ENCODE measurements at places on chromosomes 1 and 21.

GRCh38 chr1:118963456-118964430 lies 24.4 kb downstream of the TBX15 start:
- no peak for DNase-seq

GRCh38 chr1:171083222-171083621 lies 7.5 kb upstream of the FMO3 start:
- DNase-seq, result no peak

DNA sequence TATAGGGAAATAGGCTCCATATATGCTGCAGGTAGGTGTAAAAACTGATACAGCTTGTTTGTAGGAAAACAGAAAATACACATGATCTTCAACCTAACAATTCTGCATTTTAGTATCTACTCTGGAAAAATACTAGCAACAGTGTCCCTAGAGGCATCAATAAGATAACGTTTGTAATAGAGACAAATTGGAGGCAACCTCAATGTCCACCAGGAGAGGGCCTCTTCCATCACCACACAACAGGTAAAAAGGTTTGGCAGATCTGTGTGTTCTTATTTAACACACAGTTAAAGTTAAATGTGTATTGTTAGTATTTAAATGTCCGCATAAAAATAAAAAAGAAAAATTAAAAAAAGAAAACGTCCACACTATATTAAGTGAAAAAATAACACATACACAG lies 5.4 kb downstream of the EIF2D start:
- DNase-seq, result peak; percentile 29

GRCh38 chr1:201014816-201015200 lies 8.7 kb downstream of the KIF21B start:
- no peak for DNase-seq

DNA sequence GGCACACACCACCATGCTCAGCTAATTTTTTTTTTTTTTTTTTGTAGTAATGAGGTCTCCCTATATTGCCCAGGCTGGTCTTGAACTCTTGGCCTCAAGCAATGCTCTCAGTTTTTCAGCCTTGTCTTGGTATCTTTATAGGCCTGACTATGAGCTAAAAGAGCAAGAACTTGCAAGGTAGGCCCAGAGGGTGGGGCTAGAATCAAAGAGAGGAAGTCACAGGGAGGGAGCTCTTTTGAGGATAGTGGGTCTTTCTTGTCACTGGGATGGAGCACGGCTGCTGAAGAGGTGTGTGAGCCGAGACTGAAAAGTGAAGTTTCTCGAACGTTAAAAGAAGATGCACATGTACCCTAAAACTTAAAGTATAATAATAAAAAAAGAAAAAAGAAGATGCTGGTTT lies 260.0 kb upstream of the BEND5 start:
- DNase-seq, result no peak

- no peak for DNase-seq
Measured at GRCh38 chr1:18849261-18849711, 10.2 kb downstream of the TAS1R2 start.

GRCh38 chr1:67855444-67855843 lies 22.2 kb upstream of the GNG12 start:
- DNase-seq, result no peak

- no peak for DNase-seq
Measured at GRCh38 chr1:114660238-114660637, 9.6 kb downstream of the DENND2C start.

GRCh38 chr1:181485287-181486097 lies 2.2 kb downstream of the CACNA1E start:
- DNase-seq, result no peak

DNA sequence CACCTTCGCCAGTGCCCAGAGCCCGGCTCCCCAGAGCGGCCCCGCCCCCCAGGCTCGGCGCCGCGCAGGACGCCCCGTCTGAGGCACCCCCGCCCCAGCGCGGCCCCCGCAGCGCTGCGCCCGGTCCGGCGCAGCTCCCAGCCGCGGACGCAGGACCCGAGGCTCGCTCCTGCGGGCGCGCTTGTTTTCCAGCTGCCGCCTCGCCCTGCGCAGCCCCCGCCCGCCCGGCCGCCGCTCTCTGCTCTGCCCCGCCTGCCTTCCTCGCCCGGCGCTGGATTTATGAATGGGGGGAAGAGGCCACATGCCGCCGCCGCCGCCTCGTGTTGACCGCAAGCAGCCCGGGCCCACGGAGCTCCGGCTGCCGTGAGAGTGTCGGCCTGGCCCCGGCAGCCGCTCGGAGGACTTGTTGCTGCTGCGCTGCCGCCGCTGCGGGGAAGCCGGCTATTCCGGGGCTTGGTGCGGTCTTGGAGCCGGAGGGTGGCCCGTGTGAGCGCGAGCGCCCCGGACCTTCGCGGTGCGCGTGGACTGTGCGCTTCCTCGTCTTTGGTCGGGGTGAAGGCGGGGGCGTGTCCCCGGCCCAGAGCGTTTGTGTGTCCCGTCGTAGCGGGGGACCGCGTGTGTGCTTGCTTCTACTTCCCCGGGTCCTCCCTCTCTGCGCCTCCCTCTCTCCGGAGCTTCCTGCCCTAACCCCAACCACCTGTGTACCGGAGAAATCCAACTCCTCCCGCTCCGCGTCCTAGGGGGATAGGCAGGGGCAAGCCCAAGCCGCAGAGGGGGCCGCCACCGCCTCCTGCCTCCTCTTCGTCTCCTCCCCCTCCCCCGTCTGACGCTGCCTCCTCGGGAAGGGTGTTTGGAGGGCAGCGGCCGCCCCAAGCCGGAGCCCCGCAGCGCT lies 736 bp downstream of the KCNC4 start:
- peak; percentile 28 for DNase-seq

DNA sequence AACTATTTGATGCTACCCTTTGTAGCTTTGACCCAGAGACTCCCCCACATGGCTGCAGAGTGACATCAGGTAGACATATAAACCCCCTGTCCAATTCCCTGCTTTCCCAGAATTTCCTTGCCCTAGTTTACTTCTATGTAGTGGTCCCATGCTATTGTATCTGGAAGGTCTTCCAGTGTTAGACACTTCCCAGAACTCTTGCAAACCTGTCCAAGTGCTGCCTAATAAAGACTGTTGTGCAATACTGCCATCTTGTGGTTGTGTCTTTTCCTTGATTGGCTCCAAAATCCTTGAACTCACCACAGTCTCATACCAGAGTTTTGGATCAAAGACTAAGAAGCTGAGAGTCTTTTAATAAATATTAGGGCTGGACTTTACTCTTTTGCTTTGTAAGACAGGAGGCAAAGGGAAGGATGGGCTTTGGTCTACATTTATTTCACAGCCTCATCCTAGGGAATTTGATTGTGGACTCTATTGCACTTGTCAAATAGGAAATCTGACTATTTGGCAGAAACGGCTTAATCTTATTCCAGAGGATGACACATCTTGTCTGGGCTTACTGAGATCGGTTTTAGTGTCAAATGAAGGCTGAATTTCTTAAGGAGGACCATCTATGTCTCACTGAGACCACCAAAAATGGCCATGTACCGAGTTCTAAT lies 169.9 kb downstream of the LRRC7 start:
- DNase-seq, result peak; percentile 80

- DNase-seq, result no peak
Measured at GRCh38 chr1:150530491-150531159, 15.1 kb downstream of the FALEC start.

GRCh38 chr1:156547982-156548381 lies 24.4 kb downstream of the IQGAP3 start:
- no peak for DNase-seq

- no peak for DNase-seq
Measured at GRCh38 chr1:24191860-24192259, 4.8 kb upstream of the IFNLR1 start.

DNA sequence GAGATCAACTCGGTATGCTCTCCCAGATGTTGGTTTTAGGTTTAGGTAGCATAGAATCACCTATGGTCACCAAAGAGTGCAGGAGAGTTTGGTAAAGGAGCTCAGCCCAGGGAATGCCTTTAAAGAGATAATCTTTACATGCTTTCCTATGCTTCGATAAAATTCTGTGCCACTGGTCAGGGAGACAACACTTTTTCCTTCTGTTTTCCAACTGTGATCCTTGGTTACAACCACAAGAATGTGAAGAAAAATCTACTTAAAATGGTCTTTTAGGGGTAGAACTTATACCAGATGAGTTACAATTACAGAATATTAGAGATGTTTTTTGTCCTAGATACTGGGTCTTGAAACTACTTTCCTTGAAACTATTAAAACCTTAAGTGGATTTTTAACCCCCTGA lies 895.6 kb downstream of the TTLL7 start:
- no peak for DNase-seq

DNA sequence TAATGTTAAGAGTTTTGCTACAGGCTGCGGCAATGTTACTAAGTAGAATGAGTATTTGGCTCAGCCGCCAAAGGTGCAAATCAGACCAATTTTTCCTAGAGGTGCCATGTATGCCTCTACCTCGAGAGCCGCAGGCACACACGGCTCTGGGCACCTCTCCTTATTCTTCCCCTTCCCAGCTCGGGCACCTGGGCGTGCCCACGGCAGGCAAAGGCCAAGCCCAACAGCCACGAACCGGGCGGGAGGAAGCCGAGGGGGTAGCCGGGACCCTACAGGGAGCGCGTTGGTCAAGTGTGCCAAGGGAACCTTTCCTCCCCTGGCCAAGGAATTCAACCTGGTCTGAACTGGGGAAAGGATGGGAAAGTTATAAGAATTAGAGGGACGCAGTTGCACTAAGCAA lies 31.0 kb downstream of the LRRC3 start:
- DNase-seq, result no peak

DNA sequence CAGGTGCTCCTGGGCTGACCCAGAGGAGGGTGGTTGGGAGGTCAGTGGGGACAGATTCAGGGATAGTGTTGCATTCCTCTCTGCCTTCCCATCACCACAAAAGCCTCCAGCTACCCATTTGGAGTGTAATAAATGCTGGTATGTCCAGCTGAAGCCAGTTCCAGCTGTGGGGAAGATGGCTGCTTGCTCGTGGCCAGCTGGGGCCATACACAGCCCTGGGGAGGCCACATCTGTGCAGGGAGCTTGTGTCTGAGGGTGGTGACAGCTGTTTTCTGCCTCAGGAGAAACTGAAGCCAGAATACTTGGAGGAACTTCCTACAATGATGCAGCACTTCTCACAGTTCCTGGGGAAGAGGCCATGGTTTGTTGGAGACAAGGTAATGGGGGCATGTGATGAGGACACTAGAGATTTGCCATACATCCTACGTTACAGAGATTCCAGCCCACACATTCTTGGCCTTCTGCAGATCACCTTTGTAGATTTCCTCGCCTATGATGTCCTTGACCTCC lies 2.7 kb downstream of the GSTM4 start:
- DNase-seq, result no peak

- DNase-seq, result no peak
Measured at GRCh38 chr1:209150114-209150513, 433.4 kb upstream of the CAMK1G start.

DNA sequence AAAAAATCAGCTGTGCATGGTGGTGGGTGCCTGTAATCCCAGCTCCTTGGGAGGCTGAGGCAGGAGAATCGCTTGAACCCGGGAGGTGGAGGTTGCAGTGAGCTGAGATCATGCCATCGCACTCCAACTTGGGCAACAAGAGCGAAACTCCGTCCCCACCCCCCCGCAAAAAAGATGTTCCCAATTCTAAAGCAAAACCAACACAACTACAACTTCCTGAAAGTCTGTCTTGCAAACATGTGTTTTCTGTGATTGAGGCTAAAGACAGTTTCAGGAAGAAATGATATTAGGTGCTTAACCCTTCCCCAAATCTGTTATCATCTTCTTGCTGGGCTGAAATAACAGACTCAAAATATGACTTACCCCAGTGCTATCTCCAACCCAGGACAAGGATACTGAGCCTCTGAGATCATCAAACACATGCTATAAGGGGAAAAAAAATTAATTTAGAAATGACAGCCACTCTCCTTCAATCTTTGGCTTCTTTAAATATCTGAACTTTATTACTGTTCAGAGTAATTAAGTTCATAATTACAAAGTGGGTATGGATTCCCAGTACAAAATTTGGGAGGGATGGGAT lies 28.5 kb downstream of the SORT1 start:
- no peak for DNase-seq

GRCh38 chr1:244050014-244050834 lies 859 bp upstream of the ZBTB18 start:
- no peak for DNase-seq

GRCh38 chr1:22796642-22797041 lies 86.0 kb downstream of the EPHB2 start:
- no peak for DNase-seq

- DNase-seq, result no peak
Measured at GRCh38 chr1:192801451-192801850, 7.4 kb upstream of the RGS2 start.

- no peak for DNase-seq
Measured at GRCh38 chr1:32159189-32159588, 20.3 kb upstream of the TXLNA start.

- no peak for DNase-seq
Measured at GRCh38 chr1:3033040-3033789, 11.9 kb downstream of the ACTRT2 start.

DNA sequence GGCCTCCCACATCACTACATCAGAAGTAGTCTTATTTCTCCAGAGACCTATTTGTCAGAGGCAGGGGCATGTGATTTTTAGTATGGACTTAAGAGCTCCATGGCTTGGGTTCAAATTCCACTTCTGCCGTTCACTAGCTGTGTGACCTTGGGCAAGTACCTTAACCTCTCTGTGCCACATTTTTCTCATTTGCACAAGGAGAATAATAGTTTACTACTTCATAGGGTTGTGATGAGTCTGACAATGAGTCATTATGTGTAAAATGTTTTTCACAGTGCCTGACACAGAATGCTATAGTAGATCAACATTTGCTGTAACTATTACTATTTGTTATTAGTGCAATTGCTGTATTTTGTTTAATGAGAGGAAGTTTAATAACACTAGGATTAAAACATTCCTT lies 200.6 kb downstream of the PRDM2 start:
- DNase-seq, result no peak

- DNase-seq, result no peak
Measured at GRCh38 chr1:151537112-151537511, 3.0 kb upstream of the TUFT1 start.

- no peak for DNase-seq
Measured at GRCh38 chr1:105317976-105318375, 1568.3 kb downstream of the AMY1C start.

DNA sequence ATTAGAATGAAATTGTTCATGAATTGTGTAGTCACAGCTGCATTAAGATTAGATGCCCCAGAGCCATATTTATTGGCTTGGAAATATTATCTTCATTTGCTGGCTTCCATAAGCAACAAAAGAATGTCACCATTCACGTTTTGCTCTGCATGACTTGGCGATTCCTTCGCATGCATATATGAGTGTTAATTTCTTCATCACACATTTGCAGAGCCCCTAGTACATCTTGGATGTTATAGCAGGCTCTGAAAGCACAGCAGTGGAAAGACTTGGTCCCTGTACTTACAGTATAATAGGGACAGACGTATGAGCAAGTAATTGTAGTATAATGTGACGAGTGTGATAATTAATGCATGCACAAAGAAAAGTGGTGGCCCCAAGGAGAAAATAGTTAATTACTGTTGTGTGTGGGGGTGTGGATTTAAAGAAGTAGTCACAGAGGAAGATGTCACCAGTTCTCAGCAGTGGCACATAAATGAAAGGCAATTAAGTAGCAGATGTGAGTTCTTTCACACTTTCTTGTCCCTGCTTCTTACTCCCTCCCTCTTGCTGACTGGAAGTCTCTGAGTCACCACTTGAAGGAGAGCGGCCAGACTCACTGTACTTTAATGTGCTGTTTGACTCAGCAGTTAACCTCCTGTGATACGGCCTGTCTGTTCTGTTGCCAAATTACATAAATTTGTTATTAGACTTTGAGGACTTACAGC lies 21.0 kb downstream of the S100A10 start:
- DNase-seq, result no peak

All from NCI-H1694 (cell line).